Activated naive CD4-positive, alpha-beta T cell treated with anti-CD3 and anti-CD28 coated beads for 36 hours (primary cell): ENCODE measurements at places on chromosomes 11 and 22. TPM values are rescaled to one million over a fixed set of nuclear protein-coding genes. Genes with fewer than 3 reads are reported as not detected.

ZP1 gene
- total RNA-seq: not detected

SEPTIN5 gene
- 0.81 TPM for total RNA-seq

CHRM1 gene
- not detected for total RNA-seq

KCNQ1OT1 gene
- total RNA-seq: 0.20 TPM

UPB1 gene
- 0.10 TPM for total RNA-seq

PICK1 gene
- total RNA-seq: 22.1 TPM

GLYATL1 gene
- not detected for total RNA-seq

OR8D4 gene
- not detected for total RNA-seq

APOBEC3H gene
- 11.9 TPM for total RNA-seq

XPNPEP3 gene
- 19.6 TPM for total RNA-seq

PNPLA5 gene
- not detected for total RNA-seq

GRCh38 chr22:42808521-42808920 is 48.6 kb downstream of the ARFGAP3 start:
- H3K36me3 ChIP-seq: peaks cover 15% of the 10 kb centered on the region
- H3K27ac ChIP-seq: no peak overlapping the region
- H3K4me1 ChIP-seq: no peaks in the 10 kb centered on the region
- no peak overlapping the region for H3K4me3 ChIP-seq

- no peaks in the 10 kb centered on the region for H3K4me1 ChIP-seq
- no peak overlapping the region for H3K4me3 ChIP-seq
- DNase-seq: no peak
- peaks cover 2% of the 10 kb centered on the region for H3K27me3 ChIP-seq
- no peak overlapping the region for H3K27ac ChIP-seq
Observed at GRCh38 chr11:116055064-116055463, 550.8 kb upstream of the CADM1 start.

DNA sequence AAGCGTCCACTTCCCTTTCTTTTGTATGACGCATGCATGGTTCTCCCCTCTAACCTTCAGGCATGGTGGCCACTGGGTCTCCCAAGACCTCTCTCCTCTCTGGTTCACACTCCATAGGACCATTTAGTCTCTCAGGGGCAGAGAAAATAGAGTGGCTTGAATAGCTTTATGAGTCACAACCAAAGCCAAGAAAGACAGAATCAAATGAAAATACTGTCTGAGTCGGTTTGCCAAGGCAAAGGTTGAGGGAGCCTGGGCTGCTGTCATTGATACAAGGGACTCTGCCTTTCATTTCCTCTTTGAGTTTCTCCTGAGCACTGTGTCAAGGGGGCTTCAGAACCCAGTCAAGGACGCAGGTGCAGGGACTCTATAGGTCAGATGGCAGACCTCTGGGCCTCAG is 44.2 kb downstream of the TENM4 start:
- no peaks in the 10 kb centered on the region for H3K36me3 ChIP-seq
- peaks cover 5% of the 10 kb centered on the region for H3K27me3 ChIP-seq
- H3K4me1 ChIP-seq: no peaks in the 10 kb centered on the region
- DNase-seq: no peak

- peaks cover 7% of the 10 kb centered on the region for H3K4me1 ChIP-seq
- H3K27me3 ChIP-seq: peaks cover 27% of the 10 kb centered on the region
- no peak overlapping the region for H3K4me3 ChIP-seq
Observed at GRCh38 chr11:62445314-62445740, 26.5 kb downstream of the SCGB1A1 start.

- peak overlapping the region; percentile 95 for H3K4me3 ChIP-seq
- no peaks in the 10 kb centered on the region for H3K27me3 ChIP-seq
- H3K4me1 ChIP-seq: peaks cover 24% of the 10 kb centered on the region
- no peak for DNase-seq
Observed at GRCh38 chr11:86069408-86070101, 671 bp upstream of the PICALM start.

GRCh38 chr11:25910086-25910485 is 421.8 kb upstream of the ANO3 start:
- no peaks in the 10 kb centered on the region for H3K36me3 ChIP-seq
- no peak for DNase-seq

DNA sequence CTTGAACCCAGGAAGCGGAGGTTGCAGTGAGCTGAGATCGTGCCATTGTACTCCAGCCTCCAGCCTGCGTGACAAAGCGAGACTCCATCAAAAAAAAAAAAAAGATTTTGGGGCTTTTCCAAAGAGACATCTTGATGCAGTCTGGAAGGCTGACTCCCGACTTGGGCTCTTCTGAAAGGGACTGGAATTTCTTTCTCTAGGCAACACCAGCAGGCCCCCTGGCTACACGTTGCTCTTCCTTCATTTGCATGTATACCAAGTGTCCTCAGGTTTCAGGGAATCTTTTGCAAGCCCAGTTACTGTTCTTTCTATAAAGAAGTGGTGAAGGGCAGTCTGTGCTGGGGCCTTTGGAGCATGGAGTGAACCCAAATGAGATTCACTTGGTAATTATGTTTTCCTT is 211.0 kb downstream of the GRIK4 start:
- DNase-seq: no peak
- H3K4me1 ChIP-seq: no peaks in the 10 kb centered on the region
- H3K4me3 ChIP-seq: no peak overlapping the region
- H3K27ac ChIP-seq: no peak overlapping the region
- H3K27me3 ChIP-seq: peaks cover 21% of the 10 kb centered on the region
- H3K36me3 ChIP-seq: peaks cover 1% of the 10 kb centered on the region

- no peak overlapping the region for H3K4me3 ChIP-seq
- no peak overlapping the region for H3K27ac ChIP-seq
- no peaks in the 10 kb centered on the region for H3K4me1 ChIP-seq
- H3K36me3 ChIP-seq: no peaks in the 10 kb centered on the region
- H3K27me3 ChIP-seq: peaks cover 14% of the 10 kb centered on the region
Observed at GRCh38 chr11:32635819-32636218, 52.2 kb downstream of the EIF3M start.

GRCh38 chr11:12725055-12725862 is 51.0 kb downstream of the TEAD1 start:
- H3K27ac ChIP-seq: no peak overlapping the region
- H3K4me3 ChIP-seq: no peak overlapping the region
- DNase-seq: no peak
- H3K27me3 ChIP-seq: peaks cover 65% of the 10 kb centered on the region
- H3K4me1 ChIP-seq: no peaks in the 10 kb centered on the region

- peak overlapping the region; percentile 63 for H3K27ac ChIP-seq
- H3K4me3 ChIP-seq: no peak overlapping the region
- no peak for DNase-seq
- peaks cover 17% of the 10 kb centered on the region for H3K4me1 ChIP-seq
- H3K36me3 ChIP-seq: no peaks in the 10 kb centered on the region
- H3K27me3 ChIP-seq: no peaks in the 10 kb centered on the region
Observed at GRCh38 chr11:10899121-10899830, 41.4 kb upstream of the ZBED5 start.

DNA sequence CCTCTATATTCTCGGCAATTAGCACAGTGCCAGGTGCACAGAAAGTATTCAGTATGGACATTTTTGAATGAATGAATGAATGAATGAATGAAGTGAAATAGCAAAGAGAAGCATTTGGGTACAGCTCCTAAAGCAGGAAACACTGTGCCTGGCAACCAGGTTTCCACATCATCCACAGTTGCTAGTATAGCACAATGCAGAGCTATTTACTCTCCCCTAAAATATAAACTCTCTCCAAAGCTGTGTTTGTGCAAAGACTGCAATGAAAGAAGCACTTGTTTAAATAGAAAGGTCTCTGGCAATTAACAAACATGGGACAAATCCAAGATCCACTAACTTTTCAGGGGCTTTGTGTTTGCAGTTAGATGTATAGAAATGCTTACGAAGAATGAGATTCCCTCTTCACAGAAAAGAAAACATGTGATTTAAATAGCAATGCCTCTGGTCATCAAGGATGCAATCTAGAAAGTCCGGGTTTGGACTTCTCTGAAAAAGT is 103.0 kb upstream of the OPCML start:
- no peak overlapping the region for H3K4me3 ChIP-seq
- H3K27ac ChIP-seq: no peak overlapping the region
- peaks cover 11% of the 10 kb centered on the region for H3K27me3 ChIP-seq

DNA sequence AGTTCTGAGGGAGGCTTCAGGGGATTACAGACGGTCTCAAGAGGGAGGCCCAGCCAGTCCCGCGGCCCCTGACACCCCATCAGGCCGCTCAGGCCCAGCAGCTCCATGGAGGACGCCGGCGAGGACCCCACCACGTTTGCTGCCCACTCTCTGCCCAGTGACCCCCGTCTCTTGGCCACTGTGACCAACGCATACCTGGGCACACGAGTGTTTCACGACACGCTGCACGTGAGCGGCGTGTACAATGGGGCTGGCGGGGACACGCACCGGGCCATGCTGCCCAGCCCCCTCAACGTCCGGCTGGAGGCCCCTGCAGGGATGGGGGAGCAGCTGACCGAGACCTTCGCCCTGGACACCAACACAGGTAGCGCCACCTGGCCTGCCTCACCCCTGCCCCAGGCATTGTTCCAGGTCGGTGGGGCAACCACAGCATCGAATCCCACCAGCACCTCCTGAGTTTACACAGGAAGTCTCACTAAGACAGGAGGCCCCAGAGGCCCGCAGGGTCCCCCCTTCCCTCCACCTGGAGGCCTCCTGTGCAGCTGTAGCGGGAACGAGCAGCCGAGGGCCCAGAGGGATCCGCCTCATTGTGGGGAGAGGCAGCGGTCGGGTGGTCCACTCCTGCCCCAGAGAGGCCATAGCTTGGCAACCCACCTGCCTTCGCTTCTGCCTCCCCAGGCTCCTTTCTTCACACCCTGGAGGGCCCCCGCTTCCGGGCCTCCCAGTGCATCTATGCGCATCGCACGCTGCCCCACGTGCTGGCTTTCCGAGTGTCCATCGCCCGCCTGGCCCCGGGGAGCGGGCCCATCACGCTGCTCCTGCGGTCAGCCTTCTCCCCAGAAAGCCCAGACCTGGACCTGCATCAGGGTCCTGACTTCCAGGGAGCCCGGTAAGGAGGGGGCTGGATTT is 1.0 kb downstream of the PGGHG start:
- peaks cover 19% of the 10 kb centered on the region for H3K36me3 ChIP-seq
- DNase-seq: no peak
- H3K27me3 ChIP-seq: peaks cover 2% of the 10 kb centered on the region
- peak overlapping the region; percentile 73 for H3K27ac ChIP-seq
- H3K4me1 ChIP-seq: peaks cover 33% of the 10 kb centered on the region
- H3K4me3 ChIP-seq: peak overlapping the region; percentile 72

GRCh38 chr11:70654016-70654415 is 255.7 kb downstream of the CTTN start:
- H3K27me3 ChIP-seq: peaks cover 15% of the 10 kb centered on the region
- H3K4me3 ChIP-seq: no peak overlapping the region
- H3K36me3 ChIP-seq: no peaks in the 10 kb centered on the region
- DNase-seq: no peak
- H3K27ac ChIP-seq: no peak overlapping the region

DNA sequence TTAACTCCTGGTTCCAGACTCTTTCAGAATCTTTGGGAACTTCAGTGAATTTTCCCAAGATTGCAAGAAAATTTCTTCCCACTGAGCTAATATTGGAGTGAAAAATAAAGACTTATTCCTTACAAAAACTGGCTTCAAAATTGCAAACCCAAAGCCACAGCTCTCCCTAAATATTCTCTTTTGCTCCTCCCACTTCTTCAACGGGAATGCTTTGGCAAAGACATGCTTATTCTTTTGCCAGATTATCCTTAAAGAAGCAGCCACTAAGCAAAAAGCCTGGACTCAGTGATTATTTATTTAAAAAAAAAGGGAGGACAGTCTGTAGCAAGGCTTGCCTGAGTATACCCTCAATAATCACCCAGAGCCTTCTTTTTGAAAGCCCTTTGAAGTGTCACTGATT is 902.4 kb upstream of the CCDC90B start:
- H3K27ac ChIP-seq: no peak overlapping the region
- H3K27me3 ChIP-seq: no peaks in the 10 kb centered on the region
- no peak for DNase-seq
- H3K4me1 ChIP-seq: no peaks in the 10 kb centered on the region

GRCh38 chr11:64876229-64876750 is 2.1 kb downstream of the EHD1 start:
- H3K27me3 ChIP-seq: no peaks in the 10 kb centered on the region
- H3K4me3 ChIP-seq: peak overlapping the region; percentile 93
- H3K36me3 ChIP-seq: peaks cover 50% of the 10 kb centered on the region
- H3K27ac ChIP-seq: peak overlapping the region; percentile 82
- DNase-seq: peak; percentile 74

DNA sequence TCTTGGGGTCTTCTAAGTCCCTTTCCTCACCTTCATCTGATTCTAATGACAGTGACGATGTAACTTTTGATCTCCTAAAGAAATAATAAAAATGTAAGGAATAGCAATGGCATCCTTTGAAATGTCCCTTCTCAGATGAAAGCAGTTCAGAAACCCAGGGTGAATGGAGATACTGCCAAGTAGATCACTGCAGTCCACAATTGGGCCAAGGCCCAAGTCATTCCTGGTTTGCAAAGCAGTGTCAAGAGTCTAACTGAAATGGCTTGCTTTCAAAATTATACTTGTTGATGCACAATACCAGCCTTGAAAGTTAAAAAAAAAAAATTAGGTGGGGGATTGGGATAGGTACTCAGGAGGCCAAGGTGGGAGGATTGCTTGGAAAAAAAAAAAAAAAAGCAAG is 20.4 kb downstream of the ASCC2 start:
- peaks cover 40% of the 10 kb centered on the region for H3K36me3 ChIP-seq
- H3K27me3 ChIP-seq: no peaks in the 10 kb centered on the region
- no peak for DNase-seq
- no peak overlapping the region for H3K27ac ChIP-seq

GRCh38 chr11:24437123-24437522 is 59.7 kb upstream of the LUZP2 start:
- no peak overlapping the region for H3K27ac ChIP-seq
- no peak overlapping the region for H3K4me3 ChIP-seq
- no peak for DNase-seq

DNA sequence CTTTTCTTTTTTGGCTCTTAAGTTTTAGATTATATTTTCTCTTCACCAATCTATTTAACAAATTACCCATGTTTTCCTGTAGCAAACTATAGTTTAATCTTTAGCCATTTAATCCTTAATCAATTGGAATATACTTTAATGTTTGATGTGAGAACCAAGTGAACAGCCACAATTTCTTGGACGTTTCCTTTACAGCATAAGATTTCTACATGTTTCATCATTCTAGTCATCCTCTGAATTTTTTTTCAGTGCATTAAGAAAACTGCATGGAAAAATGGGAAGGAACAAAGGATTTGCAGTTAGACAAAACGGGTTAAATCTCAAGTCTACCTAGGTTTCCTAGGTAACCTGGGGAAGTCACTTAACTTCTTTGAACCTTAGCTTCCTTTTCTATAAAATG is 507.1 kb upstream of the CCDC90B start:
- H3K27ac ChIP-seq: no peak overlapping the region
- no peak for DNase-seq

DNA sequence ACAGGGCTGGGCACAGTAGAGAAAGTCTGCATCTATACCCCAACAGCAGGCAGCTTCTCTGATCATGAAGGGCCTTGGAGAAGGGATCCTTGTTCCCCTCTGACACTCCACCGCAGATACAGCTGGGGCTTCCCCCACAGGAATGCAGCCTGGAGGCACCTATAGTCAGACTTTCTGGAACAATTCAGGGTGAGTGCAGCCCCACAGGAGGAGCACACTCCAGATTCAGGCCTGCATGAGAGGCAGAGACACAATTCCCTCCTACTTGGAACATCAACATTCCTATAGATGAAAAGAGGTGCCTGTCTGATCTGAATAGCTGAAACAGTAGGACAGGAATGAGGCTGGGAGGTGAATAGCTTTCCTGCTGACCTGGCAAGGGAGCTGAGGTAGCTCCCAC is 1298.0 kb upstream of the CNTN5 start:
- H3K4me1 ChIP-seq: no peaks in the 10 kb centered on the region
- no peak for DNase-seq
- H3K27ac ChIP-seq: no peak overlapping the region
- H3K4me3 ChIP-seq: no peak overlapping the region
- no peaks in the 10 kb centered on the region for H3K36me3 ChIP-seq
